Activated CD4-positive, CD25-positive, alpha-beta regulatory T cell (primary cell): ENCODE measurements at places on chromosomes 5 and 9.

- no peak for DNase-seq
Observed at GRCh38 chr5:61653807-61654580, 321.9 kb downstream of the ZSWIM6 start.

DNA sequence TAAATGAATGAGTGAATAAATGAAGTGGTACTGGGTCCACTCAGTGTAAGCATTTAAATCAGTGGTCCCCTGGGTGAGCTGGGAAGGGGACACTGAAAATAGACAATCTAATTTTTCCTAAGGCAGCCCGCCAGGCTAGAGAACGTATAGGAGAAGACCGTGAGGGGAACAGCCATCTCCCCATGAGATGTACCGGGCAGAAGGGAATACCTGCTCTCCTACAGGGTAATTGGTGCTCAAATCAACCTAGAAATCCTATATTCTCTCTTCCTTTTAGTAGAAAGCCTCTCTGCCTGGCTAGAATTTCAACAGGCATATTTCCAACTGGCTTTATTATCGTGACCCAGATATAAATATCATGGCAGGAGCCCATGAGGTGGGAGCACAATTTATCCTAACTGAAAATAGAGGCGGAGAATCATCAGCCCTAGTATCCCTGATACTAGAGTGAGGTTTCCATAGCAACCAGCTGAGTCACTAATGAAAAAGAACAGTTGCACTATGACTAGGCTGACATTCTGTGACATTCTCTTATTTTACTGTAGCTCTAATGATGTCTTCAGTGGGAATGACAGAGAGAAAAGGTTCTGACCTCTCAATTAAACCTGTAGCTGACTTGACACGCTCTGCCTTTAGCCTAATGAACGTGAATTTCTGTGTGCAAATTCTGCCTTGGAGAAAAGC lies 96.5 kb upstream of the CAST start:
- no peak for DNase-seq

DNA sequence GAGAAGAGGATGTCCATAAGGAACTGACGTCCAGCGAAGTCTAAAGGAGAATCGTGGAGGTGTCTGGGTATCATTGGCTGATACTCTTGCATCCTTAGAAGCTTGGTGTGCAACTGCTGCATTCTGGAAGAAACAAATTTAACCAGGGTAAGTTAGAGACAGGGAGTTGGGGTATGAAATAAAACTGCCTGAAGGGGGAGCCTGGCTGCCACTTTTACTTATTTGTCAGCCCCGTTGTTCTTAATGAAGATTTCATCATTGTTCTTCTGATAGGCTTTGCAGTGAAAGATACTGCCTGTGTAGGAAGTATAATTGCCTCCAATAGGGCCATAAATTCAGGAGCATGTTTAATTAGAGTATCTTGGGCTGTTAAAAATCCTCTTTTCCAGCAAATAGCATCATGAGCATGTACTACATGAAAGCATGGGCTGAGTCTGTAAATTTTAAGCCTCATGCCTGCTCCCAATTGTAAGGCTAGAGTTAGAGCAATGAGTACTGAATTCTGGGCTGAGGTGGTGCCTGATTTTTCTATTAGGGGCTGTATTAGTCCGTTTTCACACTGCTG lies 1264.5 kb upstream of the ACO1 start:
- DNase-seq = peak; percentile 6

DNA sequence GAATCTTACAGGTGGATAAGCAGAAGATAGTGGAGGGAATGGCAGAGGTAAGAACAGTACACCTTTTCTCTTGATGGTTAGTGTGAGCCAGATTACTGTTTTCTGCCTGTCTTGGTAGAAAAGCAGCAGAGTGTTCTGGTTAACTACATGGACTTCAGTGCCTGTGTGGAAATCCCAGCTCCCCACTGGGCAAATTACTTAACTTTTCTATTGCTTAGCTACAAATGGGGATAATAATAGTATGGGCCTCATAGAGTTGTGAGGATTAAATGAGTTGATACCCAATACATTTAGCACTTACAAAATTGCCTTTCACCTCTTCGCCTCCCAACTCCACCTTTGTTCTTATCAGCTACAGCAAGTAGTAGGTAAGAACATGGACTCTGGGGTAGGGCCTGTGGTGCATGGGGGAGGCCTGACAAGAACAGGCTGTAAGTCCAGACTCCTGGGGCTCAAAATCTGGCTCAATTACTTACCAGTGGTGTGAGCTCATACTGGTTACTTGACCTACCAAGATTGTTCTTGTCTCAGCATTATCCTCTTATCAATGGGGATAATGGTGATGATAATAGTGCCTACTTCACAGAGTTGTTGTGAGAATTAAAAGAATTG lies 125.1 kb downstream of the LIFR start:
- no peak for DNase-seq

DNA sequence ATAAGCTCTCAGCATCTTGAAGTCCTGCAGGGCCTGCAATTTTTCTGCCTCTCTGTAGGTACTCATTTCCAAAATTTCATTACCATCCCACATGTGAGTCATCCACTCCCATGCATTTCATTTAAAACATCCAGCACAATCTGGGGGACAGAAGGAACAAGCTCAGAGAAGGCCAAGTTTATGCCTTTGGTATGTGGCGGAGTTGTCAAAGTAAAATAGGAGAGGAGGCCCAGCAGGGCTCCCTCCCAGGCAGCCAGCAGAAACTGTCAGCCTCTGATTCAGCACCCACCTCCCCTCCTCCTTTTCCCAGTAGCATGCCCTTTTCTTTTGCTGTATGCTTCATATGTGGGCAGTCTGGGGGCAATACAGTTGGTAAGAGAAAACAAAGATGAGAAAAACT lies 126.4 kb upstream of the ZNF366 start:
- DNase-seq = no peak

- DNase-seq = no peak
Observed at GRCh38 chr5:15320871-15321270, 179.1 kb upstream of the FBXL7 start.

DNA sequence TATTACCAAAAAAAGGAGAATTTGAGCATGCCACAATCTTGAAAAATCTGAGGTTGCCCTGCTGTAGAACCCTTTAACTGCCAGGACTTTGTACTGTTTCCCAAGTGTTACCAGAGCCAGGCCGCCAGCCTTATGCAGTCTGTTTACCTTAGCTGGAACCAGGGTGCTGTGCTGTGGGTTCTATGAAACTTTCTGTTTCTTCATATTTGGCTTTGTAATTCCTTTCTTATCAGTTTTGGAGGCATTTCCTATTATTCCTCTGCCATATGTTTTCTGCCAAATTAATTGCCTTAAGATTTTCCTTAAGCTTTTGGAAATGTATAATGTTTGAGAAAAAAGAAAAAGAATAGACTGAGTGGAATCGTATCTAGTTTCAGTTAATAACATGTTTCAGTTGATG lies 2.1 kb downstream of the S1PR3 start:
- no peak for DNase-seq

DNA sequence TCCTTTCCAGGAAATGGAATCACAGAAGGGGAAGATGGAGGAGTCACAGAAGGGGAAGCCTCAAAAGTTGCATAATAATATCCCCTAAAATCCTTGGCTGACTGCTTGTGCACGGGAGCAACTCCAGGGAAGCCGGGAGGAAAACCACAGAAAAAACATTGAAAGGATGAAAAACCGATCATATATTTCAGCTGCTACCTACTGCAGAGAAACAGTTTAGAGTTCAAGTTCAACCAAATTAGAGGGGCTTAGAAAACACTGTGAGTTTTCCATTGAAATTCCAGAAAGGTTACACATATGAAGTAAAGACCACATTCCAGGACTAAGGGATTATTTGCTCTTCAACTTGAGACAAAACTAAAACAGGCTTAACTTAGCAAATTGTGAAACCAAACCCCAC lies 37.6 kb upstream of the MTAP start:
- DNase-seq = no peak

- DNase-seq = no peak
Observed at GRCh38 chr5:148685520-148686134, 31.3 kb upstream of the HTR4 start.

GRCh38 chr9:96342571-96343245 lies 40.7 kb upstream of the HSD17B3 start:
- DNase-seq = no peak

DNA sequence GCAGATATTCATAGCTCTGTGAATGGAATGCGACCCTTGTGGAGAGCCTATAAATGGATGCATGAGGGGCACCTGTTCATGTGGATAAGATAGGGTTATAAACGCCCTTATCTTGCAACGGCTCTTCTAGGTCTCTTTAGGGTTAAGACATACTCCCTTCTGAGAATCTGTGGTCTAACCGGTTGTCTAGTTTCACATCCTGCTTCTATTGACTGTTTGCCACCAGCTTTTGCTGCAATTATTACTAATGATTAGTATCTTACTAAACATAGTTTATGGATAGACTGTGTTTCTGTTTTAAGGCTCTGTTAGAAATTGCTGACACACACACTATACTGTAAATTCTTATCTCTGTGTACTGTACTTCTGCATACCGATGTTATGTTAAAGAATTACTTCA lies 198.9 kb upstream of the CYLC2 start:
- no peak for DNase-seq

- no peak for DNase-seq
Observed at GRCh38 chr5:58922461-58923171, 339.7 kb downstream of the RAB3C start.

- DNase-seq = no peak
Observed at GRCh38 chr5:143051244-143052058, 281.3 kb downstream of the ARHGAP26 start.

DNA sequence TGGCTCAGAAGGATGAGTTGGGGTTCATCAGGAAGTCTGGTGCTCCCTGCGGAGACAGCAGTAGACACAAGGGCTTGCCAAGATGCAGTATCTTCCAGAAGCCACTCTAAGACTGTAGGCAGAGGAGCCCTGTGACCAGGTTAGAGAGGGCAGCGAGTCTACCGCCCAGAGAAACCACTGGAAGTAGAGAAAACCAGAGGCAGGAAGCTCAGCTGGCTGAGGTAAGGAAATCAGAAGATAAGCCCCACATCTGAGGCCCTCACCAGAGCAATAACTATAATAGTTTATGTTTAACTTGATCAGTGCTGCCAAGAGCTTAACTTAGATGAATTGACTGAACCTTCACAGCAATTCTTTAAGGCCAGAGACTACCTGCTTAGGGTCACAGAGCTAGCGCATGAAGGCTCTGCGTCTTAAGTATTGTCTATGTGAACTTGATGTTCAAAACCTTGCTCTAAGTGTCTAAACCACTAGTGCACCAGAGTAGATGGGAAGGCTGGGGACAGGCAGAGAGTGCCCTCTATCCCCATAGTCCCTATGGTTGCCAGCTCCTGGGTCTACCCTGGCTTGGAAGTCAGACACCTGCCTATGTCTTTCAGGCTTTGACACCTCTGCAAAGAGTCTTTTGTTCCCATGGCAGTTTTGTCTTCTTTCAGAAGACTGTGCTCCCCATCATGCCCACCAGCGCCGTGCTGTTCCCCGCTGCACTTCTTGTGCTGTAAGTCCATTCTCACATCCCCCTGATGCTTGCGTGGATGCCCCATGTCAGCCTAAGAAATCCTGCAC lies 228.2 kb upstream of the KLF4 start:
- DNase-seq = no peak

DNA sequence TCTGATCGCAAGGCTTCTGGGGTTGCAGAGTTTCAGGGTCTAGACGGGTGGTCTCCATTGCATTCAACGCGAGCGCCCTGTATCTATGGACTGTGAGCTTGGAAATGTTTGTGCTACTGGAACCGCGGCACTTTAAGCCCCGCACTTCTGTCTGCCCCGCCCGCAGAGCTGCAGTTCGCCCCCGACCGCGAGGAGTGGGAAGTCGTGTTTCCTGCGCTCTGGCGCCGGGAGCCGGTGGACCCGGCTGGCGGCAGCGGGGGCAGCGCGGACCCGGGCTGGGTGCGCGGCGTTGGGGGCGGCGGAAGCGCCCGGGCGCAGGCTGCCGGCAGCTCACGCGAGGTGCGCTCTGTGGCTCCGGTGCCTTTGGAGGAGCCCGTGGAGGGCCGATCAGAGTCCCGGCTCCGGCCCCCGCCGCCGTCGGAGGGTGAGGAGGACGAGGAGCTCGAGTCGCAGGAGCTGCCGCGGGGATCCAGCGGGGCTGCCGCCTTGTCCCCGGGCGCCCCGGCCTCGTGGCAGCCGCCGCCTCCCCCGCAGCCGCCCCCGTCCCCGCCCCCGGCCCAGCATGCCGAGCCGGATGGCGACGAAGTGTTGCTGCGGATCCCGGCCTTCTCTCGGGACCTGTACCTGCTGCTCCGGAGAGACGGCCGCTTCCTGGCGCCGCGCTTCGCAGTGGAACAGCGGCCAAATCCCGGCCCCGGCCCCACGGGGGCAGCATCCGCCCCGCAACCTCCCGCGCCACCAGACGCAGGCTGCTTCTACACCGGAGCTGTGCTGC lies 1.0 kb downstream of the ADAMTS19 start:
- DNase-seq = no peak

DNA sequence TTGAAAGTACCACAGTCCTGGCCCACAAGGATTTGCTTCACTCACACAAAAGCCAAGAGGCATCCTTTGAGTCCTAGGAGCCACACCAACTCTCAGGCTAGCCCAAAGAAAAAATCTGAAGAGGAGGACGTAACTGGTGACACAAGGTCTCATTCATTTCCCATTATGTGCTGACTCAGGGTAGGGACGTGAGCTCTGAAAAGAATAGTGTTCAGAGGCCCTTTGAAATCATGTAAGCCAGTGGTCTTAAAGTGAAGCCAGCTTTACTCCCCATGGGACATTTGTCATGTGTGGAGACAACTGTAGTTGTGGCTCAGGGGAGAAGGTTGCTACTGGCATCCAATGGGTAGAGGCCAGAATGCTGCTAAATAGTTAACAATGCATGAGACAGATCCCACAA lies 332.4 kb downstream of the KCTD16 start:
- DNase-seq = no peak

DNA sequence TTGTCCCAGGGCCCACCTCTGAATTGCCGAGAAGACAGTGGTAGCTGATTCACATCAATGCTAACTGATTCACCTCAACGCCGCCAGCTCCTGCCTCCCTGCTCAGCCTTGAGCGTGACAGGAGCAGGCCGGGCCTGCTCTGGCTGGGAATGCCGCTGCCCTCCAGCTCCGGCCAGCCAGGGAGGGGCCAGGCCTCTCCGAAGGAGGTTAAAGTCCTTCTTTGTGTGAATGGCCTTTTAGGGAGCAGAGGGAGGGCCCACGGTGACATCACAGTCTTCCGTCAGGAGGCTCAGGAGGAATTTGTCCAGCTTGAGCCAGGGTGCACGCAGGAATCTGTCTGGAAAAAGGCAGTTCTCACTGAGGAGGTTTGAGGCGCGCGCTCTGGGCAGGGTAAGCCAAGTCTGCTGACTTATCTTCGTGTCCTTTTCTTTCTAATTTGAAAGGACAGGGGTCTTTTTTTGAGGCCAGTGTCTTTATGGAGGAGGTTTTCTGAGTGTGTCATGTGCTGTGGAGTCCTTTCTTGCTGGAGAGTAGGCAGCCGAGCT lies 82.7 kb downstream of the C9orf152 start:
- DNase-seq = no peak

GRCh38 chr5:26329562-26330189 lies 708.7 kb downstream of the CDH9 start:
- no peak for DNase-seq

GRCh38 chr9:121771418-121771817 lies 120.0 kb downstream of the DAB2IP start:
- DNase-seq = no peak

- no peak for DNase-seq
Observed at GRCh38 chr5:121987052-121987684, 25.4 kb downstream of the SRFBP1 start.
